ENCODE measurements at places on chromosomes 3 and 15.

- no peak for DNase-seq
Observed at GRCh38 chr3:42844412-42844713, 31.3 kb downstream of the CYP8B1 start.

DNA sequence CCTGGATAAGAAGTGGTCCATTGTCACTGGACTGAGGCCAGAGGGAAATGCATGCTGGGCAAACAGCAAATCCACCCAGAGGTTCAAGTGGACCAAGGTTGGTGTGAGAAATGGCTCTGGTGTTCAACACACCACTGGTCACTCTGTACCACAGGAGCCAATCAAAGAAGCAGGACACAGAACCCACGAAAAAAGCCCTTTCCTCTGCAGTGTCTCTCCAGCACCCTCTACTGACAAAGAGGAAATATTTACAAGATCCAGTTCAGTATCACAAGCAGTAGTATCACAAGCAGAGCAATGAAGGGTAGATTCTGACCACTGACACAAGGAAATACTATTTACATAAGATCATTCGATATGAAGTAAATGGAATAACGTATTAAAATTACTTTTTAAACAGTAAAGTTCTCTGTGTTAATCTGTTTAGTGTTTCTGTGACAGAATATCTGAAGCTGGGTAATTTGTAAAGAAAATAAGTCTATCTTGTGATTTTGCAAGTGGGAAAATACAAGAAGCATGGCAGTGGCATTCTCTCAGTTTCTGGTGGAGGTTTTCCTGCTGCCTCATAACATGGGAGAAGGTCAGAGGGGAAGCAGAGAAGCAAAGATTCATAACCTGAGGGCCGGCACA, 390.7 kb downstream of the EFHB start:
- DNase-seq: no peak

DNA sequence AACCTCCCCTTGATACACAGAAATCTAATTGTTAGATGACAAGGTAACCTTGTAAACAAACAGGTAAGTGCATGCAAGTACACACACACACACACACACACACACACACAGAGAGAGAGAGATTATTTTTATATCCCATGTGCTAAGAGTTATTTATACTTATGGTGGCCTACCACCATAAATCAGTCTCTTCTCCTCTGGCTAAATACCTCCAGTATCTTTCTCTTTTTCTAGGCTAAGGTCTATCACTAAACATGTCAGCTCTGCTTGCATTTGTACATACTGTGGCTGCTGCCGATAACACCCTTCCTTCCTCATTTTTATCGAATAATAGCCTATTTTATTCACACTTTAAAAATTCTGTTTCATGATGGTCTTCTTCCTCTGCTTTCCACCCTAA, 172.4 kb downstream of the CNTN3 start:
- DNase-seq: no peak

DNA sequence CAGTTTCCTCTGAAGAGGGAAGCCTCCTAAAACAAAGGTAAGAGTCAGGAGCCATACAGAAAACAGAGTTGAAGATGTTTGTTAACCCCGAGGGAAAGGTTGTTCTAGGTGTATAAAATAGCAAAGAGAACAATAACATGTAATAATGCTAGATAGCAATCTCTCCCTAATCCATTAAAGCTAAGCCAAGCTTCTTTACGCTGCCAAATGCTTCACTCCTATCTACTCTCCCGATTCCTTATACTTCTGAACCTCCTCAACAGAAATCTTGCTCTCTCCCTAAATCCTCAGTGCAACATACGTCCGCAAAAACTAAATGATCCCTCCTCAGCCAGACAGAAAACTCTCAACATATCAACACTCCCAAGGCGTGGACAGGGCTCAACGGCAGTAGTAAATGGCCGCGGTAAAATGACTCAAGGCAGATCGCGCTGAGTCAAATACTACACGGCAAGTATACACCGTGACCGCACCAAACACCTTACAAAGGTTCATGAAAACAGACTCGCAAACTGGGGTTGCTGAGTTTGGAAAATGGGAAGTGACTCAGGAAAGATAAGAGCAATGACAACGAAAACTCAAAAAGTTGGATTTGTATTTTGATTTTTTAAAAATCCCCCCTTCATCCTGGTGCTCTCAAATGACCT, 682 bp downstream of the CLDND1 start:
- DNase-seq: peak; percentile 68

DNA sequence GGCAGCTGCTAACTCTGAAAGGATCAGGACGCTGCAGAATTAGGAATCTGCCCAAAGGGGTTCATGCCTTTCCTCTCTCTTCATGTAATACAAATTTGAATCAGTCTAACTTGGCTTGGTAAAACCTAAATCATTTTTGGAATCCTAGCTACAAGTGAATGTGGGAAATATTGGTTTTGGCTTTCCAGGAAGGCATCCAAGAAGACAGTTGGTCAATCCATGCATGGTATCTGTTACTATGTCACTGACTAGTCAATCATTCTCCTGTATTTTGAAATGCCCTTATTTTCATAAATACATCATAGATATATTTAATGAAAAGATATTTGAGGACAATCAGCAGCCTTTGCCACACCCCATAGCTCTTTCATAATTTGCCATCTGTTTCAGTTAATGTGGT, 7.5 kb upstream of the PLS1 start:
- DNase-seq: no peak

DNA sequence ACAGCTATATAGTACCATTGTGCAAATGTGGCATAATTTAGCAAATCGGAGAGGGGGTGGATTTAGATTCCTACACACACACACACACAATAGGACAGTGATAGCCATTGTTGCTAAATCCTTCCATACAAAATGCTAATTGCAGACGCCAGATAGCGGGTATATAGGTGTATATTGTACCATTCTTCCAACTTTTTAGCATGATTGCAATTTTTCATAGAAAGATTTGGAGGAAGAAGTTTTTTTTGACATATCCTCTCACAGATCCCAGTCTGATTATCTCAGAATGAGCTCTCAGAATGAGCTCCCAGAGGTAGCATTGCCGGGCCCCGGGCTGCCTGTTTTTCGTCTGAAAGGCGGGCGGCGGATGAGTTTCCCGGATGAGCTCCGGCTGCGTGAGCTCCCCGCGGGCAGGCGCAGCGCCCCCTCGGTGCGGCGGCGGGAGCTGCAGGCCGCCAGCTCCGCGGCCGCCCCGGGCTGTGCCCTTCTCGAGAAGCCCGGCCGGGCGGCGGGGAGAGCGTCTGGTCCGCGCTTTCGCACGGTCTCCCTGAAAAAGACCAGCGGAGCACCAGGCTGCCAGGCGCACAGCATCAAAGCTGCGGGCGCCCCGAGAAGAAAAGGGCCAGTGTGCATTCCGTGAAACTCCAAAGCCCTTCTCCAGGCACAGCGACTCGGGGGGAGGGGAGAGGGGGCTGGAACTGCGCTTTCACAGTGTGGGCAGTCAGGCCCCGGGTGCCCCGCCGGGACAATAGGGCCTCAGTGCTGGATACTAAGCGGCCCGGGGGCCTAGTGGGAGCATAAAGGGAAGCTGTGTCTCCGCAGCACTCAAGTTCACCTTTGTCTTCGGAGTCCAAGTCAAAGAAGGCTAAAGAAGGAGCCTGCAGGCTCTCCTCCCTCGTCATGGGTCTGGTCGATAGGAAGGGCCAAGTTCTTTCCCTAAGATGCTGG, 12.0 kb upstream of the SHC4 start:
- DNase-seq: peak; percentile 46

- DNase-seq: no peak
Observed at GRCh38 chr3:58020783-58021071, 12.5 kb downstream of the FLNB start.

DNA sequence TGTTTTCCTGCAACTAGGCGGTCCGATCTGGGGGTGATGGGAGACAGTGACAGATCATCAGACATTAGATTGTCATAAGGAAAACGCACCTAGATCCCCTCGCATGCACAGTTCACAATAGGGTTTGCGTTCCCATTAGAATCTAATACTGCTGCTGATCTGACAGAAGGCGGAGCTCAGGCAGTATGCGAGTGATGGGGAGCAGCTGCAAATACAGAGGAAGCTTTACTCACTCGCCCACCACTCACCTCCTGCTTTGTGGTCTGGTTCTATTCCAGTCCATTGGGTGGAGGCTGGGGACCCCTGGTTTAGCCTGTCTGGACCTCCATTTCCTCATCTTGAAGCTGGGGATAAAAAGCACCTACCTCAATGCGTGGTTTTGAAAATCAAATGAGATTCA, 437.5 kb upstream of the PROK2 start:
- DNase-seq: no peak

GRCh38 chr15:69357773-69358771, 56.1 kb upstream of the KIF23 start:
- DNase-seq: no peak

DNA sequence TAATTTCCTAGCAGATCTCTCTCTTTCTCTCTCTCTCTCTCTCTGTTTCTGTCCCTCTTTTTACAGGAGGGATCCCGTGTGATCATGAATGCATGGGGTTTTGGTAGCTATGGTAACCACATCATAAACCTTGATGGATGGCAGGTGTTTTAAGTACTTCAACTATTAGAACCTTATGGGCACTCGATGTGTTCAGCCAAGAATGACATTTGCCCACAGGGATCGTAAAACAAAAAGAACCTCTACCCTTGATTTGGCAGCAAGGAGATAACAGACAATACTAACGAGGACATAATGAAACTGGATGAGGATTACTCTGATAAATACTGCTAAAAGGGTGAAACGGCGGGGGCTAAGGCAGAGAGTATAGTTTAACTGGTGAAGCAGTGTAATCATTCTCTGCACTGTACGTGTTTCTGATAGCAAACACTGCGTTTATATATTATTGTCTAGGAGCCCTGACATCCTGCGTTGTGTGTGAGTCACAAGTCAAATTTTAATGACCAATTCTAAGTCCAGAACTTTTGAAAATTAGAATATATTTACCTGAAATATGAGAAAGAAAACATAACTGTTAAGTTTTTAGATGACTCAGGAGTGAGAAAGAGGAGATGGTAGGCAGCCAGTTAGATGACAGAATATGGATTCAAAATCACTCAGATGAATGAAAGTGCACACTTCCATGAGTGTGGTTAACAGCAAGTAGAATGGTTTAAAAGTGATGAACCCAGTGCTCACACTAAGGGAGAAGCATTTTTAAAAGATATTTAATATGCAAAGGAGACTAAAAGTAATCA, 80.3 kb downstream of the OTOL1 start:
- no peak for DNase-seq

DNA sequence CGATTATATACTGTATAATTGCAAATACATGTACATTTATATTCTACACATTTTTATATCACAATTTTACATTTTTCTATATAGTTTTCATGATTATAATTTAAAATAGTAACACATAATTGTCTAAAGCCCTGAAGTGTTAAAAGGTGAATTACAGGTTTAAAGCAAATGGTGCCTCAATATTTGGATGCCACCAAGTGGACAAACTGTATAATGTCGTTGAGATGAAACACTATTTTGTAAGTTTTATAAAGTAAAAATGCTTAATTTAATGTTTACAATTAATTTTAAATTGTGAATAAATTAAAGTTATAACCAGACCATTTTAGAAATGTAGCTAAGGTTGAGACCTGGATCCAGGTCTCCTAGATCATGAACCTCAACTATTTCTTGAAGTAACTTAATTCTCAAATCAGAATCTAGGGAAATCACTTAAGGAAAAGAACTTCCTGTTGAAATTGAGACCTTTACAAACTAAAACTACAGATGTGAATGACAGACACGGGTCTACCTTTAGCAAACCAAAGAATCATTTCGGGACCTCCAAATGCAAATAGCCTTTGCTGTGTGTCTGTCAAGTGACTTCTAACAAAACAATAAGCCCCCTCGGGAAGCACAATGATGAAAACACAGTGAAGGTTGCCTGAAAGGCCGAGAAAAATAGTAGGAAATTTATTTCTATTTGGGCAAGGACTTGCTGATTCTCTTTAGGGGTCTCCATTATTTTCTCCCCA, 37.8 kb downstream of the EHHADH start:
- no peak for DNase-seq

GRCh38 chr3:72128921-72129320, 344.0 kb upstream of the PROK2 start:
- no peak for DNase-seq

DNA sequence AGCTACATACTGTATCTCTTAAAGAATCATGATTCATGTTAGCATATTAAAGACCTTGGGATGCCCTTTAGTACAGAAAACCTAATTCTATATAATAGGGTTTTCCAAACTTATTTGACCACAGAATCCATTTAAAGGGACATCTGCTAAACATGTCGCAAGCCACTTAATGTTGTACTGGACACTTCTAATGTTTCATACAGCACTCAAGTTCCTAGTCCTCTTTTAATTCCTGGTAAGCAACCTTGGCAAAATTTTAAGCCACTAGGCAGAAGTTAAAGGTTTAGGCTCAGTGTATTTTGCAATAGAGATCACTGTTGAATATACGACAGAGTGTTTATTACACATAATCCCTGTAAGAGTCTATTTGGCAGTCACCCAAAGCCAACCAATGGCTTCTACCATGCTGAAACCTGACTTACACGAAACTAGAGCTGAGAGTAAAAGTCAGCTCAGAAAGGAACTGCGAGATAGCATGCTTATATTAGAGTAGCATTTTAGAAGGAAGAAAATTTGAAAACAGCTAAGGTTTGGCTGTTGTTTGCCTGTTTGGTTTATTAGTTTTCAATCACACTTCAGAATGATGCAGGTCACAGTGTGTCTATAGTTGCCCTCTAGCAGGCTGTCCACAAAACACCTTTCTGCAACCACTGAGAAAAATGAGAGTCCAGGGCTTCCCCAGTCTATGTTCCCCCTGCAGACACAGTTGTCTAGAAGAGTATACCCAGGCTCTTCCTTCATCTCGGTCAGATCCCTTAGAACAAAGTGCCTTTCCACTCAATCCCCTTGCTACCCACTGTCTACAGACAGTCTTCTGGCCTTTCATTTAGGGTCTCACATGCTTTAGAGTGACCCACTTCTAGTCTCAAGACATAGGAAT, 104.4 kb downstream of the FMN1 start:
- DNase-seq: no peak

GRCh38 chr3:89742546-89742945, 635.1 kb downstream of the EPHA3 start:
- DNase-seq: no peak

GRCh38 chr3:177810162-177810623, 612.9 kb upstream of the TBL1XR1 start:
- peak; percentile 65 for DNase-seq

DNA sequence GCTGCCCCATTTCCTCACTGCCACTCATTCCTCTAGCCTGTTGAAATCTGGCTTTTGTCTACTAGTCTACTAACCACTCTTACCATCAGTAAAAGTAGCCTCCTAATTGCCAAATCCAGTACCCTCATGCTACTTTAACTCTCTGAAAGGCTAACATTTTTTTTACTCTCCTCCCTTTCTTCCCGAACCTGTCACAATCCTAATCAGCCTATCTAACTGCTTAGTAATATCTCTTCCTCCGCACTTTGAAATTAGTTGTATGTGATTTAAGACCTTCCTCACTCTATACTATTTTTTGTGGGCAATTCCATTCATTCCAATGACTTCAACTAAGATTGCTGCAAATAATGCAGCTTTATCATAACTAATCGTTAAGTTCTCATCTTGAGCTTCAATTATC, 3.7 kb downstream of the SENP7 start:
- no peak for DNase-seq

GRCh38 chr3:48739955-48740823, 23.2 kb upstream of the IP6K2 start:
- DNase-seq: peak; percentile 68

All from amniotic stem cell (primary cell).